ENCODE measurements at places on chromosomes 11 and 22.

GRCh38 chr11:112044961-112045360, 19.8 kb downstream of the DLAT start:
- DNase-seq = no peak

- DNase-seq = no peak
These were observed 65.2 kb downstream of the MTNR1B start for GRCh38 chr11:93034723-93035039.

DNA sequence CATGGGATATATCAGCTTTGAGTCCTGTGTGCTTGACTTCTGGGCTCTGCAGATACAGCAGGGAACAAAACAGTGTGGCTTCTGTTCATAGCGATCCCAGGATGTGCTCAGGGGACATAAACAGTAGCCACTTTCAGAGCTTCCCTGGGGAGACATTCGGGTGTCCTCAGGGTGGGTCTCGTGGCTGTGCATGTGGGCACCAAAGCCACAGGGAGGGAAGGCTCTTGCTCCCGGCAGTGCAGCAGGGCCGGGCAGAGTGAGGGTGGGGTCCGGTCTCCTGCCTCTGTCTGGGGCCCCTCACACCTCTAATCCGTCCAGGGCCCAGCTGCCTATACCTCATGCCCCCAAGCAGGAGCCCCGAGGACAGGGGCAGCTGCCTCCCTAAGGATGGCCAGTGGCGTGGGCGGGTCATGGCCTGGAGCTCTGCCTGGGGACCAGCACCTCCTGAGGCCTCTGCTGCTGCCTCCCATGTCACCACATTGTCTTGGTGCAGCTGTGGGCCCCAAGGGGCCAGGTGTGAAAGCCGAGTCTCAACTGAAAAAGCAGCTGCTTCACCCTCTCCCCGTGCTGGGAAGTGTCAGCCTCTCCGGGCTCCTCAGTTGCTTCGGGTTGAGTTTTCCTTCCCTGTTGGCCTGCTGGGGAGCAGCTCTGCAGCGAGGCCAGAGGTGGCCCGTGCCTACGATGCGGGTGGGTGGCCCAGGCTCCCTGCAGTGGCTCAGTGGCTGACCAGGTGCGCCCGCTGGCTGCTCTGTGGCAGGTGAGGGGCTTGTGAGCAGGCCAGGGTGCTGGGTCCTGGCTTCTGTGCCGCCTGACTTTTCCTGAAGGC, 3.8 kb downstream of the TPCN2 start:
- no peak for DNase-seq

DNA sequence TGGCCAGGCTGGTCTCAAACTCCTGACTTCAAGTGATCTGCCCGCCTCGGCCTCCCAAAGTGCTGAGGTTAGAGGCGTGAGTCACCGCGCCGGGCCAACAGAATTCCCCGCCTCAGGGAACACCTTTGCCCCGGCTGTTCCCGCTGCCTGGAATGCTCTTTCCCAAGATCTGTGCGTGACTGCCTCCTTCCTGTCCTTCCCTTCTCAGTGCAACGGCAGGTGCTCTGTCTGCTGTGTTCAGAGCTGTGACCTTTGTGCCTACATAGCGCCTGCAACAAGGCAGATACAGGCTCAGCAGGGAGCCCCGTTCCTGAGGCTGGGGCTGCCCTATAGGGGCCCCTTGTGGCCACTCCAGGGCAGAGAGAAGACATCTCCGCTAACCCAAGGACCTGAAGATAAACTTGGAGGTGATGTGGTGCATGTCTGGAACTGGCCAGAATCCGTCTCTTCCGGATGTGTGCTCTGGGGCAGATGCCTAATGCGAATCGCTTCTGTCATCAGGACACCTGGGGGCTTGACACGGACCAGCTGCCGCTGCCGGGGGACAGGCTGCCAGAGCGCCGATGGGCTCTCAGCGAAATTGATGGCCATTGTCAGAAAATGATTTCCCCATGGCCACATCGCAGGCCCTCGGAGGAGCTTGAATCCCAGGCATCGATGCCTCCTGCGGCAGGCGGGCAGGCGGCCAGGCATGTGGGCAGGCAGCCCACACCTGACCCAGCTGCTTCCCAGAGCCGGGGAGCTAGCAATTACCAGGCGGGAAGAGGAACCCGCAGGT, 43.5 kb upstream of the TCF20 start:
- no peak for DNase-seq

- no peak for DNase-seq
These were observed 11.3 kb upstream of the EFCAB6 start for GRCh38 chr22:43823353-43823908.

- peak; percentile 60 for DNase-seq
These were observed 5.4 kb upstream of the IL2RB start for GRCh38 chr22:37154925-37155712.

GRCh38 chr22:33461698-33462434, 403.7 kb upstream of the SYN3 start:
- DNase-seq = no peak

DNA sequence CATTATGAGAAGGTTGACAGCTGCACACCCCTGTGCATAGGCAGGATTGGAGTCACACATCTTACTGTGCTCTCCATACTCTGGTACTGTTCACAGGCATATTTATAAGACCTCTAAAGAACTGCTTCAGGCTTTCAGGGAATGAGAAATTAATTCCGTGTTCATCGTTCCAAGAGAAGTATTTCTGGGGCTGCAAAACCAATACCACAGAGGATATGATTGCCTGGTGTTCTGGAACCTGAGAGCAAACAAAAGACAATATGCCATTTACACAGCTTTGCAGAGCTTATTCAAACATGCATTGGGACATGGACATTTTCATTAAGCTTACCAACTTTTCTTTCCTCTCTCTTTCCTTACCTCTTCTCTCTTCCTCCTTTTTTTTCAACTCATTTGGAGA, 388.7 kb downstream of the NTM start:
- no peak for DNase-seq

GRCh38 chr11:113365895-113366294, 21.7 kb upstream of the ANKK1 start:
- no peak for DNase-seq
